ENCODE measurements at places on chromosomes 4 and X.

DNA sequence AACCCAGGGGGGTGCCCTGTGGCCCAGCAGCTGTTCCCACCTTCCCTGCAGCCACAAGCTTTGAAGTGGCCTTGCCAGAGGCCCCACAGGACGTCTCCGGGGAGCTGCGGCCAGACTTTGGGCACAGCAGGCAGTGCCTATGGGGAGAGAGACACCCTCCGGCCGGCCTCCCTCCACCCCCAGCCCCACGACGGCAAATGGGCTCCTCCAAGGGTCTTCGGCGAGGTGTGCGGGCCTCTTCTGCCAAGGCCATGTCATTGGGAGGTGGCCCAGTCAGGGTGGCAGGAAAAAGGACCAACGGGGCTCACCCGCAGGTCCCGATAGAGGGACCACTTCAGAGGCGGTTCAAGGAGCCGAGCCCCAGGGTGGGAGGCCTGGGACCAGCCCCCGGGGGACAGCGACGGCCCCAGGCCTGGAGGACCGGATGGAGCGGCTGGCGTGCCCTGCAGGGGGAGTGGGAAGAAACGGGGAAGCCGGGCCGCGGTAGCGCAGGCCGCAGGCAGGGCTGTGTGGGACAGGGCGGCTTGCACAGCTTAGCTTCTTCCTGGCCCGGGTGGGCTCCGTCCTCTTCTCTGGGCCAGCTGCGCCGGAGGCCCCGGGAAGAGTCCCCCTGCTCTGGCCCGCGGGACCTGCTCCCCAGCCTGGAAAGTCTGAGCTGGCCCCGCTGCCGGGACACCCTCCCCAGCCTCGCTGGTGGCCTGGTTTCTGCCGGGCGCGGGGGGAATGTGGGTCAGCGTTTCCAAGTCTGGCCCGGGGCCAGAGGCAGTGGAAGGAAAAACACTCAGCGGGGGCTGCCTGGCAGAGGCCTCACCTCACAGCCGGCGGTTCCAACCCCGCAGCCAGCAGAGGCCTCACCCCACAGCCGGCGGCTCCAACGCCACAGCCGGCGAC, 21.9 kb upstream of the SPON2 start:
- DNase-seq, result no peak

GRCh38 chr4:138255917-138256597, 13.9 kb upstream of the SLC7A11 start:
- DNase-seq, result no peak

DNA sequence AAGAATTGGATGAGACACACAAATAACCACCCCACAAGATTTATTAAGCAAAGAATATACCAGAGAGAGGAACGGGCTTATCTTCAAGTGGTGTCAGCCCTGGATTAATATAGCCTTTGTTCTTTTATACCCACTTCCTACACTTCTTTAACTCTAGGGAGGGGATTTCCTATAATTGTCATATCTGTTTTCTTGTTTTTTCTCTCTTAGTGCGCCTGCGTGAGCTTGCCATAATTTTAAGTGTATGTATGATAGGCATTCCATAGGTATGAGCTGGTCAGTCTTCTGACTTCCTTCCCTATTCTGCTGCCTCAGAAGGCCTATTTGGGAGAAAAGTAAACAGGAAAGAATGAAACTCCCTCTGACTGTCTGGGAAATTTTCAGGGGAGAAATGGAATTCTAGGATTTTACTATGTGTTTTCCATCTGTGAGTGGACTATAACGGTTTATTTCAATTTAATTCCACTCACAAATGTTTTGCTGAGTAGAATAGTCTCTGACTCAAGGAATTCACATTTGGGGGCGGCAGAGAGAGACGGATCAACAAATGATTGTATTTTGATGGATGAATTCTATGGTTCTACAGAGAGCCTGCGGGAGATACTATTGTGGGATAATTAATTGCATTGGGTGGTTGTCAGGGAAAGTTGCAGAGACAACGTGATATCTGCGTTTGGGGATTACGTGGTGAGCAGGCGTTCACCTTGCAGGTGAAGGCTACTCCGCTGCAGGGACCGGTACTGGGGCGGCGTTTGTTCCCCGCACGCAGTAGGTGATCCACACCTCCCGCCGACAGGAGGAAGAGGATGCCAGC, 626 bp upstream of the CEP135 start:
- no peak for DNase-seq

DNA sequence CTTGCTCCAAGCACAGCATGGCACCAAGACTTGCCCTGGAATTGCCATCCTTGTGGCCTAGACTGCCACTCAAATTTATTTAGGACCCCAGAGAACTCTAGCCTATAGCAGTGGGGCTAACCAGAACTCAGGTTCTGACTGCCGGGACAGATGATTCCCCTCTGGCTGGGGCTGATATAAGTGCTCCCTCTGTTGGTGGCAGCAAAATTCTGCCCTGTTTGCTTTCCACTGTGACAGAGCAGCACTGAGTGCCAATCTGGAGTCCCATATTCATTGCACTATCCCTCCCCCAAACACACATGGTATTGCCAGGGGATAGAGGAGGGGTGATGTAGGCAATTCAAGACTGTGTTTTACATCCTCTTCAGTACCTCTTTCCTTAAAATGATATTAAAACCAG, 1081.9 kb downstream of the FAT4 start:
- no peak for DNase-seq

DNA sequence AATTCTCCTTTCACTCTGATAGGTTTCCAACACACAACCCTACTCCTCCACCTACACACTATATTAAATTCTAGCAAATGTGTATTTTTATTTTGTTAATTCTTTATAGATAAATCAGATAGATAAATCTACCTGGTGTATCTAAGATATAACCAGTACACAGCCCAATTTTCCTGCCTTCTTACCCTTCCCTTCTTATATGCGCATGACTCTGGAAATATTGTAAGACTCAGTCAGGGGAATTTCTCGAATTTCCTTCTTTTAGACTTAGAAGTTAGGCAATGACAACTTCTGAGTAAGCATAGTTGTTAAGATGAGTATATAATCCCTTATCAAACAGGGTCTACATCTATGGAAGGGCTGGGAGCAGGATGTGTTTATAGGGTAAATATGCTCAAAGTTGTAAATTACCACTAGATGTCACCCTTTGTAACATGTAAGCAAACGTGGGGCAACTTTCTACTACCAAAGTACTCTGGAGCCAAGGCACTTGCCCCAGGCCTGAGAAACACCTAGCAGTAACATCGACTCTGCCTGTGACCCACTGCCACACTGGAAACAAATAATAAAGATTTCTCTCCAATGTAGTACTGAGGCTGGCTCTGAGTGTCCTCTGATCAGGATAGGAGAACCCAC, 444.7 kb downstream of the IQCM start:
- DNase-seq, result peak; percentile 34

- DNase-seq, result no peak
Measured at GRCh38 chr4:55611358-55612059, 19.5 kb upstream of the PDCL2 start.

- no peak for DNase-seq
Measured at GRCh38 chr4:87152310-87153041, 67.9 kb downstream of the KLHL8 start.

- no peak for DNase-seq
Measured at GRCh38 chrX:21438792-21439191, 64.6 kb downstream of the CNKSR2 start.

DNA sequence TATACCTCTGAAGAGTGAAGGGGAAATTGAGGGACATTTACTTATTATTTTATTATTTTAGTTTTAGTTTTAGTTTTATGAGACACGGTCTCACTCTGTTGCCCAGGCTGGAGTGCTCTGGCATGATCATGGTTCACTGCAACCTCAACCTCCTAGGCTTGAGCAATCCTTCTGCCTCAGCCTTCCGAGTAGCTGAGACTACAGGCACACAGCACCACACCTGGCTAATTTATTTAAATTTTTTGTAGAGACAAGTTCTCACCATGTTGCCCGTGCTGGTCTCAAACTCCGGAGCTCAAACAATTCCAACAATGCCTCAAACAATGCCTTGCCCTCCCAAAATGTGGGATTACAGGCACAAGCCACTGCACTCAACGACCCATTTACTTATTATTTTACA, 68.4 kb upstream of the BMP2K start:
- DNase-seq, result no peak

DNA sequence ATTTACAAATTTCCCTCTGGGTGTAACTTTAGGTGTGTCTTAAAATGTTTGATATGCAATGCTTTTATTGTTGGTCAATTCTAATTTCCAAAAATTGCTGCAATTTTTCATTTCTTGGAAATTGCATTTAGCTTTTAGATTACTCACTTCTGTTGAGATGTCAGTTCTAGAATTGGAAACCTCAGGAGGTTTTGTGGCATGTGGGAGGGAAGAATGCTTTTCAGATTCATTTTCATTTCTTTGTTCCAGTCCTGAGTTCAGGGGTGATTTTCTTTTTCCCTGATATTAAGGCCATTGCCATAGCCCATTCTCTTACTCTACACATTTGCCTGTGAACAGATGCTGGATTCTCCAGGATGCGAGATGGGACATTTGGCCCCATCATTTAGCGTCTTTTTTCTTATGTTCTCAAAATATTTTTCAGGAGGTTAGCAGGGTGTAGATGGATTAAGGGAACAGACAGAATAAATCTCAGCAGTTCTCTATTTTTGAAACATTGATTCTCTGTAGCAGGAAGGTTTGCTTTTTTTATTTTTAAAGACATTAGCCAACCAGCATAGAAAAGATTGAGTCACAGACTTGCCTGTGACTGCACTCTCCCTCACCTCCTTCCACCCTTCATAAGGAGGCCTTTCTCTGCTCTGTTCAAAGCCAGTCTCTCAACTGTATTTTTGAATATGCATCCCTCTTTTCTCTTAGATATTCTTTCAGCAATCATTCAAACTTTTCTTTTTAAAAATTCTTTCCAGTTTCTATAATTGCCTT, 238.4 kb upstream of the ANXA3 start:
- no peak for DNase-seq

- DNase-seq, result no peak
Measured at GRCh38 chr4:141576585-141577110, 59.7 kb upstream of the IL15 start.

Data from WERI-Rb-1 (cell line).